T-helper 2 cell (primary cell): ENCODE measurements at places on chromosomes 12 and 14.
A peak's percentile ranks its signal among the peaks of the same experiment; 100 is the strongest.

DNA sequence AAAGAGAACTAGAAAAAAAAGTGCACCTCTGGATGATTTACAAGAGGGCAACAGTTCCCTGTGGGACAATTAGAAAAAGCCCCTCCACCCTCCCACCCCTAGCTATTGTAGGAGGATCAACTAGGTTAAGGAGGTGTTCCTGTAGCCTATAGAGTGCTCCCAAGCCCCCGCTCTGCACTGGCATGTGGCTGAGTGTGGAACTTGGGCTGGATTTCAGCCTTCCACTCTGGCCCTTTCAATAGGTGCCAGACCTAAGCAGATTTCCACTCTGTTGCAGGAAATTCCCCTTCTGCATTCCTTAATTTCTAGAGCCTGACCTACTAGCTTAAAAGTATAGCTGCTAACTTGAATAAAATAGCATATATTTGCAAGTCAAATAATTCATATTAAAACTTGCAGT is 2.8 kb downstream of the NFATC4 start:
- DNase-seq: no peak

DNA sequence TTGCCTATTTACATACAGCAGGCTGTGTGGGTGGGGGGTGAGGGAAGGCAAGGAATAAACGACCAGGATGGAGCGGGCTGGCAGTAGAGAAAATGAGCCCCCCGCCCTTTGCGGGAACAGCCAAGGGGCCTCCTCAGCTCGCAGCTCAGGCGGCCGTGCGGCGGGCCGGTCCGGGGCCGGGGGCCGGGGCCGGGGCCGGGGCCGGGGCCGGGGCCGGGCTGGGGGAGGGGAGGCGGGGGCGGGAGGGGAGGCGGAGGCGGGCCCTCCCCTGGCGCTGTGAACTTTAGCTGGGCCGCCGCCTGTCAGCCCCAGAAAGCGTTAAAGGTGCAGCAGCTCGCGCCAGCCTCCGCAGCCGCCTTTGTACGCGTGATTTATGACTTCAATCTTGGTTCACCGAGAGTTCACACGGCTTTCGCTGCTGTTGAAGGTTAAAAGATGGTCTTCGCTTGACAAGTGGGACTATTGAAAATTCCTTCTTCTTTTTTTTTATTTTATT is 28.8 kb downstream of the HOXC4 start:
- DNase-seq: no peak

- no peak for DNase-seq
Observed at GRCh38 chr12:25960961-25961360, 2.5 kb downstream of the RASSF8 start.

GRCh38 chr12:82931349-82932116 is 244.8 kb downstream of the TMTC2 start:
- DNase-seq: no peak

- no peak for DNase-seq
Observed at GRCh38 chr12:93704122-93704521, 26.9 kb downstream of the CRADD start.

DNA sequence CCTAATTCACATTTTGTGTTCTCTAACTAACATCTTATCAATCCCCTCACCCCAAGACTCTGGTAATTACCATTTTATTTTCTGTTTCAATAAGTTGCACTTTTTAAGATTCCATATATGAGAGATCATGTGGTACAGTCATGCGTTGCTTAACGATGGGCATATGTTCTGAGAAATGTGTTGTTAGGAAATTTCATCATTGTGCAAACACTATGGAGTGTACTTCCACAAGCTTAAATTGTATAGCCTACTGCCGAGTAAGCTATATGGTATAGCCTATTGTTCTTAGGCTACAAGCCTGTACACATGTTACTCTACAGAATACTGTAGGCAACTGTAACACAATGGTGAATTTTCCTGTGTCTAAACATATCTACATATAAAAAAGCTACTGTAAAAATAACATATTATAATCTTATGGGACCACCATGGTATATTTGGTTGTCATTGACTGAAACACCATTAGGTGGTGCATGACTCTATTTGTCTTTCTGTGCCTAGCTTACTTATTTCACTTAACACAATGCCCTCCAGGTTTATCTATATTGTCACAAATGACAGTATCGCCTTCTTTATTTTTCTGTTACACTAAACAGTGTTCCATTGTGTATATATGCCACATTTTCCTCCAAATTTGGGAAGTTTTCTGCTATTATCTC is 473.4 kb upstream of the LMO3 start:
- DNase-seq: no peak

- no peak for DNase-seq
Observed at GRCh38 chr12:130563323-130563722, 152.8 kb downstream of the RIMBP2 start.

GRCh38 chr14:22824711-22825359 is 4.9 kb upstream of the MRPL52 start:
- DNase-seq: peak; percentile 15

GRCh38 chr12:43407816-43408645 is 144.0 kb downstream of the ADAMTS20 start:
- no peak for DNase-seq

DNA sequence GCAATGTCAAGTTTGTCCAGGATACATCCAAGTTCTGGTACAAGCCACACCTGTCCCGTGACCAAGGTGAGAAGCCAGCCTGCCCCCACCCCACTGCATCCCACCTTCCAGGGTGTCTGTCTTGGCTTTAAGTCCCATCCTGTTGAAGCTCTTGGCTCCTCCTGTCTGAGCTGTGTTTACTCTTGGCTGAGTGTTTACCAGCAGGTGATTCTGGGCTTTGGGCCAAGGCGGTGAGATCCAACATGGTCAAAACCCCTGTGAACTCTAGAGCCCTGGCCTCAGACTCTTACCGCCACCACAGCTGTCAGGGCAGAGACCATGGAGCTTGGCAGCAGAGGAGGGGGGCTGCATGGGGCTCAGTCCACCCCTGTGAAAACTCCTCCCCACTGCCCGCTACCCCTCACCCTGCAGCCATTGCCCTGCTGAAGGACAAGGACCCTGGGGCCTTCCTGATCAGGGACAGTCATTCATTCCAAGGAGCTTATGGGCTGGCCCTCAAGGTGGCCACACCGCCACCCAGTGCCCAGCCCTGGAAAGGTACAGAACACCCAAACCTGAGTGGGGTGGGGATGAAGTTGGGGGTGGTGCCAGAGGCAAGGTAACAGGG is 11.6 kb downstream of the TNS2 start:
- DNase-seq: no peak

DNA sequence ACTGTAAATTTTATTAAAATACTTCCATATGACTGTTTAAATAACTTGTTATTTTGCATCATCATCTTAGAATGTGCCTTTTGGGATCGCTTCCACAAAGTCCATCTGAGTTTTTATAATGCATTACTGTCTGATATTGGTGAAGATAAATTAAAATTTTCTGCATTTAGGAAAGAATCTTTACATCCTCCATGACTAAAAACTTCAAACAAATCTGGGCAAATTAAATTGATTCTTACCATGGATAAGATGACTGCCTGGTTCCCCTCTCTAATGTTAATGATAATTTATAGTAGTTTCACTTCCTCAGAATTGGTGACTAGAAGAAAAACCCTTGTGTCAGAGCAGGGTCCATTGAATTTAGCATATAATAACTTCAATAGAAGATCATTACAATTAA is 94.7 kb upstream of the SLC38A4 start:
- no peak for DNase-seq

- DNase-seq: no peak
Observed at GRCh38 chr12:63440048-63440447, 228.2 kb downstream of the DPY19L2 start.

DNA sequence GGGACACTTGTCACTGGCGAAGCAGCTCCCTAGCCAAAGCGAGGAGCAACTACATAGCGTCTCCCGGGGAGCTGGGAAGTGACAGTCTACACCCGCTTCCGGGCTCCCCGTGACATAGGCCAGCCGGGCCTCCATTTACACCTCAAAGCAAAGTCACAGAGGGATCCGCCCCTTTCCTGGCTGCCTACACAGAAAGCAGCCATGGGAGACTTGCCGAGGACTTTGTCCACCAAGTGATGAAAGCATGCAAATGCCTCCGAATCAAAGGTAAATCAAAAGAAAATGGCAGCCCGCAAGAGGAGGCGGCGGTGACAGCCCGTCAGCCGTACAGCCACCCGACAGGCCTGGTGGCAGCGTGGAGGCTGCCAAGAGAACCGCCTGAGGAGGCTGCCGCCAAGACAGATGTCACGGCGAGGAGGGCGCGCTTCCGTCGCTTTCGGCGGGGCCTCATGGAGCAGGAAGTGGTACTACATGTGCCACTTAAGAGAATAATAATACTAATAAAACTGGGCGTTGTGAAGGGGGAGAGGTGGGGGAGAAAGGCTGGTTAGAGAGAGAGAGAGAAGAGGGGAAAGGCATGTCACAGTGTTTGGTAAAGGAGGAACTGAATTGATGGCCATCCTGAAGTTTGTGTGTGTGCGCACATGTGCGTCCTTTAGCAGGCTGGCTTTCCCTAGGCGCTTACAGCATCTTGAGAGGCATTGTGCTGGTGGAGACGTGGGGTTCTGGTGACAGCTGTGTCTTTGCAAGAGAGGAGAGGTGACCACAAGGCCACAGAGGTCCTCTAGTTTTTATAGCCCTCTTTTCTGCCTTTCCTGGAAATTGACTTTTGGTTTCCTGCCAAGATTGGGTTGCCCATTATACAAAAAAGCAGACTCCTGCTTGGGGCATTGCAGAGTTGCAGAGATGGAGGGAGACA is 661.7 kb downstream of the VRK1 start:
- DNase-seq: peak; percentile 68

- DNase-seq: no peak
Observed at GRCh38 chr12:40752011-40752410, 59.8 kb downstream of the CNTN1 start.

- no peak for DNase-seq
Observed at GRCh38 chr12:92408072-92408900, 262.6 kb upstream of the BTG1 start.

GRCh38 chr12:46676797-46677520 is 148.8 kb downstream of the SLC38A4 start:
- no peak for DNase-seq

DNA sequence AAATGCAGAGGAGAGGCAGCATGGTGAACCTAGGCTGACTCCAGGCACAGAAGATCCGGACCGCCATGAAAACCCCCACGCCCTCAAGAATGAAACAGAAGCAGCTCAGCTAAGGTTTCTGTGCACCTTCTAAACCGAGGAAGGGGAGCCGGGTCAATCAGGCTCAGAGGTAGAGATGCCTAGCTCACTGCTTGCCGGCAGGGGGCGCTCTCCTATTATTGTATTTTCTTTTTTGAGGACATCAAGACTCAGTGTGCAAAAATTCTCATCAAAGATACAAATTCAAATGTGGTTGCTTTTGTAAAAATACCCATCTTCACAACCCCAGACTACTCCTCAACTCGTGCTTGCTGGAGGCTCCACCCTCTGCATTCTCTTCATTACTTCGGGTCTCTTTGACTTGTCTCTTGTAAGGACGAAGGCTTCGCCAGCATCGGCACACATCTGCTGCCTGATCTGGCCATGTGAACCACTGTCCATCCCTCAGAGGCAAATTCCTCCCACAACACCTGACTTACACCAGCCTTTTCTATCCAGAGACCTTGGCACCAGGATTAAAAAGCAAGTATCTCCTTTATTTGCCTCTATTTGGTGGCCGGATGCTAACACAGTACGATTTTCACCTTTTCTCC is 33.4 kb upstream of the RNASE3 start:
- peak; percentile 61 for DNase-seq

- DNase-seq: no peak
Observed at GRCh38 chr12:13571035-13571434, 374.5 kb downstream of the EMP1 start.

GRCh38 chr14:39841088-39841487 is 408.9 kb upstream of the FBXO33 start:
- DNase-seq: no peak

GRCh38 chr12:96902076-96902475 is 5.0 kb upstream of the NEDD1 start:
- no peak for DNase-seq

DNA sequence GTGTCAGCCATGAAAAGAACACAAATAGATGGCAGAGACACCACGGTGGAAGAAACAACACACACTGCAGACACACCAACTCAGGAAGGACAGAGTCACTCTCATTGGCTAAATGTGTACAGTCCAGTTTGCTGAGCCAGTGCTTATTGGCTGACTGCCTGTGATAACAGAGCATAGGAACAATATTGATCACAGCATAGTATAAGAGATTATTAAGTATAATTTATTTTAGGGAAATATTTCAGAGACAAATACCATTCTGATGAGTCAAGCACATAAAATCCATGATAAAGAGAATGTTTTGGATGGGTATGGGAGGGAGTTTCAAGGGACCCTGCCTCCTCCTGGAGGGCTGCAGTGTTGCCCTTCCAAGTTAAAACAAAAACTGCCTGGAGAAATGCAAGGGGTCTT is 50.9 kb downstream of the BTG1 start:
- DNase-seq: no peak

DNA sequence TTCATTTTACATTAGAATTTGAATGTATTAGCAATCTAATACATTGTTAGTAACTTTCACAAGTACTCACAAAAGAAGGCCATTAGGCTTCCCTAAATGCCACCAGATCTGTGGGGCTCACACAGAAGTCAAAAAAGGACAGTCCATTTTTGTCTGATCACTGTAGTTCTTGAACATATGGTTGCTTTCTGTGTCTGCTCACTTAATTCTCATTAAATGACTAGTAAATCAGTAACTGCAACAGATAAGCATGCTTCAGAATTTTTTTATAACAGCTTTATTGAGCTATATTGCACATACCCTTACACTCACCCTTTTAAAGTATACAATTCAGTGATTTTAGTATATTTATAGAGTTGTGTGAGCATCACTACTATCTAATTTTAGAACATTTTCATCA is 71.4 kb downstream of the DENND5B start:
- no peak for DNase-seq

DNA sequence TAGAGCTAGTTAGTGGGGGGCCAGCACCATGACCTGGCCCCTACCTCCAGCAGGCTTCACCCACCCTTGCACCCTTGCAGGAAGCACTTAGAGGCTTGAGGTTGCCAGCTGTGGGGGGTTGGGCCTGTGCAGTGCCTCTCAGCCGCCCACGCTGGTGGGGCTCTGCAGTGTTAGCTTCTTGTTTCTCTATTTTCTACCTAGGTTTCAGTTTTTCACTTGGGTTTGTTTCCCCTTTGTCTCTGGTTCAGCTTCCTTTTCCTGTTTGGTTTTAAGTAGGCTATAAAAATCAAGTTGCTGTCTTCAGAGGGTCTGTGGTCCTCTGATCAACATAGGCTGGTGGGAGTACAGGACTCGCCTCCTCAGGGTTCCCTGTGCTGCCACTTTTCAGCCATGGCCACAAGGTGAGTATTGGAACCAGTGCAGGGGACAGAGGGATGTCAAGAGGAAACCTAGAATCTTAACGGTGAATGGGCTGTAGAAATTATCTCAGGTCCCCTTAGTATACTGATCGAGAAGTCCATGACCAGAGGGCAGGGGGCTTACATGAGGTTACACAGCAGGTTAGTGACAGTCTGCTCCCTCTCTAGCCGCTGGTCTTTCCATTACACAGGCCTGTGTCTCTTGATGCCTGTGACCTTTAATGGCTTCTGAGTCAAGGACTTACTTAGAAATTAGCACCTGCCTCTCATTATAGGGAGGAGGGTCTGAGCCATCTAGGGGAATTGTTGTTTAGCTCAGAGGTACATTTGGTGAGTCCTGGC is at the start of gene EVL:
TSS of gene EVL (plus strand) at position 312 of the 761 bp plus-strand sequence. CDS start at position 391, 79 bp downstream.
- peak; percentile 95 for DNase-seq
